Right cardiac atrium (tissue), 5 donors: ENCODE measurements at places on chromosomes 4 and X. TPM values are rescaled to one million over a fixed set of nuclear protein-coding genes. Genes with fewer than 3 reads are reported as not detected.
A peak's percentile ranks its signal among the peaks of the same experiment; 100 is the strongest.

- no peak for DNase-seq
Measured at GRCh38 chrX:7444967-7445366, 297.0 kb upstream of the PUDP start.

GRCh38 chrX:131060147-131060546 is 2.0 kb downstream of the ARHGAP36 start:
- no peak for DNase-seq

DNA sequence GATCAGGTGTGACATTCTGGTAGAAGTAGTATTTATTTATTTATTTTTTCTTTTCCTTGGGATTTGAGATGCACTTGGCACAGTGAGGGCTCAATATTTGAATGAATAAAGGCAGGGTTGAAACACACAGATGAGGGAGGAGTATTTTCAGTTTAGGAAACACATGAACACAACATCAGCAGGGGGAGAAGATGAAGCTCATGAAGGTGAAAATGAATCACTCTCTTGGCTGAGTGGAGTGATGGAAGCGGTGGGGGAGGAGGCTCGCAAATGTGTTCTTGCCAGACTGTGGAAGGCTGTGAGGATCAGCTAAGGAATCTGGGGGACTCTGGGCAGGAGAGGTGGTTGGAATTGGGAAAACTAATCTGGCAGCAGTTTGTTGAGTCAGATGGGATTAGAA is 55.3 kb downstream of the ARHGAP10 start:
- no peak for DNase-seq

DNA sequence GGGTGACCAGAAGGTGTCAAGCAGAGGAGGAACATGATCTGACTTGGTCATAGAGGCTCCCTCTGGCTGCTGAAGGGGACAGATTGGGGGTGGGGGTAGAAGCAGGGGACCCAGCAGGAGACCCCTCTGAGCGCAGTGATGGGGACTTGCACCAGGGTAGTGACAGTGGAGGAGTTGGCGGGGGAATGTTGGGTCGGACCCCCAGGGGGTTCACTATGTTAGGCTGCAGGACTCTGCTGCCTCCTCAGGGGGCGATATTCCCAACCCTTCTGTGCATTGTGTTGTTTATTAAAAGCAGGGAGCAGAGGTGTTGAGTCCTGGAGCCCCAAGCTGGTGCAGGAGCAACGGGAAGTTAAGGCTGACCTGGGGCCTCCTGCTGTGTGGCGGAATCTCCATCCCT is 8.8 kb downstream of the WDR13 start:
- no peak for DNase-seq

GRCh38 chrX:39823854-39824253 is 273.9 kb downstream of the BCOR start:
- DNase-seq, result no peak

DNA sequence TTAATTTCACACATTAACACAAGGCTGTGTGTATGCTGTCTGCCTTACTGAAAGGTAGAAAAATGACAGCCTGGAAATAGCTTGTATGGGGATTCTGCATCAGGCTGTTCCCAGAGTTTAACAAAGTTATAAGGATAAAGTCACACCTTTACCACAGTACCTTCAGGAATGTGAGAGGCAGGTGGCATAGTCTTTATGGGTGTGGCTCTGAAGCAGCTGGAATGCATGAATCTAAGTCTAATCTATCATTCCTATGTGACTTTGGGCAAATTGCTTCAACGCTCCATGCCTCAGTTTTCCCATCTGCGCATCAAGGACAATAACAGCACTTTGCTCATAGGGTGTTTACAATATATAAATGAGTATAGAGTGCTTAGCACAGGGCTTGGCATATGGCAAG is 84.2 kb upstream of the EGFL6 start:
- no peak for DNase-seq

DNA sequence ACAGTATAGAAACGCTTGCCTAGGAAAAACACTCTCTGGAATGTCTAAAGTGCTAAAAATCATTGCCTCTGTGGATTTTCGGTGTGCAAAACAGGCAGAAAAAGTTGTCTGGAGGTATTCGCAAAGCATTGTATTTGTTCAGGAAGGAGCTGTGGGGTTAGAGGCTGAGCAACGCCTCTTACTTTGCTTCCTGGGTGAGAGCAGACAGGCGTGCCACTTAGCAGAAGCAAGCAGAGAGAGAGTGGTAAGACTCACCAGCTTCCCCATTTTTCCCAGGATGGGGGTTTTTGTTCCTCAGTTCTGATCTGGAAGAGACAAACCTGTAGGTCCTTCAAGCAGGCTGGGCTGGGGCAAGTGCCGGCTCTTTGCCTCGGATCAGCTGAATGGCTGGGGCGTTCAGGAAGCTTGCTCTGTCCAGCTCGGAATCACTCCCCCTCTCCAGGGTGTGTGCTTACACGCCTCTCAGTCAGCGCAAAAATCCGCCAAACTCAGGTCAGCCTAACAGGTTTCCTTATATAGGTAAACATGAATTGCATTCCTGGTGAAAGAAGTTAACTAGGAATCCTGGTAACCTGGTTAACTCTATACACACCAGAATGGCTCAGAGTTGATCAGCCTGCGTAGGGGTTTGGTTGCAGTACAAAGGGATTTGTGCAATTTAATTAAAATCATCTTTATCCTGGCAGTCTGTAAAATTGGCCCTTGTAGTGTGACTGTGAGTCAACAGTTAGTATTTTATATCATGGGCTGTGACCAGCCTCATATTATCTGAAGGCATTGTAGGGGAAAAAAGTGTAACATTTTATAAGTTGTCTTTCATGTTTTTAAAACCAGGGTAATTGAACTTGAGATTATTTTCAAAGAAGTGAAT is 213.1 kb upstream of the MID1 start:
- DNase-seq, result peak; percentile 64

DNA sequence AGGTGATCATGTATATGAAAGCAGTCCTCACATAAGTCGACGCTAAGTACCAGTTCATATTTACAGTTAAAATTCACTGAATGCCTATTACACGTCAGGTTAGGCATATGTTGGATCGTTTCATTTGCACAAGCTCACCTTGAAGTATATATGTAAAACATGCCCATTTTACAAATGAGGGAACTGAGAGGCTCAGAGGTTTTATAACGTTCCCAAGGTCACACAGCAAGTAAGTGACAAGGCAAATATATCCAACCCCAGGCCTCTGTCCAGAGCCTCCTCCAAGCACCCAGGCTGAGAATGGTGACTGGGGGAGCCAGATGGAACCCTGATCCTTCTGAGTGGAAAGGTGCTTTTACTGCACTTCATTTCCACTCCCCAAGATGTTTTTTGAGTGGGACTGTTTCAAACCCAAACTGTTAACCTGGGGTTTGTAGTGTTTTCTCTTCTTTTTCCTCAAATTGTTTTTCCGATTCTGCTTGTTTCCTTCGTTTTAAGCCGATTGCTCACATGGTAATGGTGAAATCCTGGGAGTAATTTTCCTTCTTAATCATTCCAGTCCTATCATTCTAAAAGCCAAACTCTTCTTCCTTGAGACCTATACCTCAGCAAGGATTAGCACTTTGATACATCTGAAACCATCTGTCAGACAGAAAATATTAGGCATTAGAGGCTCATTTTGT is 791 bp downstream of the SMIM20 start:
- no peak for DNase-seq

- DNase-seq, result no peak
Measured at GRCh38 chr4:186684889-186685309, 38.8 kb downstream of the FAT1 start.

DNA sequence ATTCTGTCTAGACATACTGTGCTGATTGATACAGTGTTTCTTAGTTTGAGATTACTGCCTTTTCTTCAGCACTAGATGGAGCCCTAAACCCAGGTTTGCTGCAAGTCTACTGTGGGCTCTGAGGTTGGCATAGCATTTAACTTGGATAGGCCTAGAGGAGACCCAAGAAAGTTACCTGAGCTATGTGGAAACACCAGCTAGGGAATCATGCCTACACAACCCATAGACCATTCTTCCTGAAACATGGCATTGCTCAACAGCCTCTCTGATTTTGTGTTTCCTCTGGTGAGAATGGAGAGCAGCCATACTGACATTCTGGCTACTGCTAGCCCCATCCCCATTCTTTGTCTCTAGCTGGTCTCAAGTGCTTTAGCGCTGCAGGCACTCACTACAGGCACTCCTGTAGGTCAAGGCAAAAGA is 287.7 kb upstream of the PCDH18 start:
- no peak for DNase-seq

DNA sequence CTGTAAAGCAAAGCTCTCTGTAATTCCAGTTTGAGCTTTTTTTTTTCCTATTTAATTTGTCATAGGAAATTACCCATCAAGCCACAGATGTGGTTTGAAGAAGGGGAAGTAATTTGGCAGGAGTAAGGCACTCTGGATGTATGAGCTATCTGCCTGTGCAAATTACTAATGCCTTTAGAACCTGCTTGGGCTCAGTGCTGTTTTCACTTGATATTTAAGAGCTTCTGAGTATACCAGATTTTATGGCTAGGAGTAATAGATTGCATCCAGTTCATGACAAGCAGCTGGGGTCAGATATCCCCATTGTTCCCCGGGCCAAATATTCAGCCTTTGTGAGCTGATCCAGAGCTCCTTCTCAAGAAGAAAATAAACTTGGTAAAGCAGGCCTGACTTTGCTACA is 89.1 kb downstream of the DCAF8L2 start:
- DNase-seq, result no peak

DNA sequence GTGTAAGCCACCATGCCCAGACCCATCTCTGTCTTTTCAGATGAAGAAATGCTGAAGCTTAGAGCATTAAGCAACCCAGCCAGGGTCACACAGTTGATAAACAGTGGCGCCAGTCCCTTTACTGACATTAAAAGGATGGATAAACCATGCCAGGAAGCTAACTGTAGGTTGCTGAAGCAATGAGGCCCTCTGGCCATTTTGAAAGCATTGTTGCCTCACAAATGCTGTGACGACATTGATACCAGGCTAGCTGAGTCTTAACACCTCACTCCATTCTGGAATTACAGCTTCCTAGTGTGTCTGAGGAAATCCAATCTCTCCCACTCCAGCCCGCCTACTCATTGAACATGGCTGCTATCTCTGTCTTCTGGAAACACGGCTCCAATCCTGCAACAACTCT is 89.7 kb downstream of the LNX1 start:
- no peak for DNase-seq

DNA sequence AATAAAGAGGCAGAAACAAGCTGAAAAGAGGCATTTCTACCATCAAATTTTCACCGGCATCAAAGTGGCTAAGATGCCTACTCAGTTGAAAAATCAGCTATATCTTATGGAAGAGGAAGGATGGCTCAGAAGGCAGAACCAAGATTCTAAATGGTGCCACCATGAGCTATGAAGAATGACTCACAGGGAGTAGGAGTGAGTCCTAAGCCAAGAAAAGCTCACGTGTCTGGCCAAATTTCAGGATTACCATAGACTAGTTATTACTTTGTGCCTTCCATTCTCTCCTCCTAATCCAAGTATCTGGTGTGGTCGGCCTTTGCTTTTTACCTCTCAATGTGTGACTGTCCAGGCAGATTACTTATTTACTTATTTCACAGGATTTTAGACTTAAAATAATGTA is 54.8 kb downstream of the BMP3 start:
- no peak for DNase-seq

GRCh38 chr4:152613351-152613750 is 66.4 kb downstream of the TMEM154 start:
- no peak for DNase-seq

- DNase-seq, result no peak
Measured at GRCh38 chr4:182143086-182143821, 99.9 kb upstream of the TENM3 start.

- no peak for DNase-seq
Measured at GRCh38 chr4:43330288-43330687, 437.8 kb downstream of the GRXCR1 start.

GRCh38 chrX:24890677-24891076 is 125.1 kb downstream of the ARX start:
- no peak for DNase-seq

DNA sequence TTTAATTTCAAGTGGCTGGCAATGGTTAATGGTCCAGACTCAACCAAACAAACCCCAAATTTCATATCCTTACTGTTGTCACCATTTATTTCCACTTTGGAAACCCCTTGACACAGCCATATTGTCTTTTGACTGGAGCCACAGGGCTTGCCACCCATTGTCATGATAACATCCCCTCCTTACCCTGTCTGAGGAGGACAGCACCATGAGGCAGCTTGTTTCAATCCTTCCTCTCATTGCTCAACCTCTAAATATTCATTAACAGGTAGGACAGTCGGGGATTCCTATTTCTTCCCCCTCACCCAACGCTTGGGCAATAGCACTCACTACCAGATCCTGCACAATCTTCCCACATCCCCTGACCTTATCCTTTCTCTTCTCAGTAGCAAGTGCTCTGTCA is 92.1 kb downstream of the CEP135 start:
- DNase-seq, result no peak

DNA sequence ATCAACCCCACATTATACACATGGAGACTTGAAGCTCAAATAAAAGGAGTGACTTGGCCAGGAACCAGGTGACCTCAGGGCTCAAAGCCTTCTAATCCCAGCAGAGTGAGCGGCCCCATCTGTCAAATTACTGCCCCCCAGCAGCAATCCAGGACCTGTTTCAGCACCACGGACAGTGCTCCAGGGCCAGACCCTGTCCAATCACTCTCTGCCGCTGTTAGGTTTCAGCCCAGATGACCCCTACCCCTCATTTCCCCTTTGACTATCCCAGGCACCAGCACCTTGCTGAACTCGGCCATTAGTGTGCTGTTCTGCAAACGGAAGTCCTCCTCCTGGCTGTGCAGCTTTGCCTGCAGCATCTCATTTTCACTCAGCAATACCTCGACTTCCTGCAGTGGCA is 5.1 kb downstream of the GRIPAP1 start:
- DNase-seq, result no peak

FGF2 gene
- 3.5 TPM for polyA plus RNA-seq

GPR50 gene
- polyA plus RNA-seq, result not detected

ZFYVE28 gene
- polyA plus RNA-seq, result 3.5 TPM

GALNTL6 gene
- not detected for polyA plus RNA-seq

TAF7L gene
- polyA plus RNA-seq, result not detected

MXRA5 gene
- 0.34 TPM for polyA plus RNA-seq

LRCH2 gene
- polyA plus RNA-seq, result 3.6 TPM

C4orf33 gene
- polyA plus RNA-seq, result 6.6 TPM

HTR2C gene
- polyA plus RNA-seq, result not detected

CWH43 gene
- not detected for polyA plus RNA-seq

BGN gene
- 167 TPM for polyA plus RNA-seq

GPR119 gene
- not detected for polyA plus RNA-seq

CDKL2 gene
- 0.43 TPM for polyA plus RNA-seq
